ENCODE measurements at places on chromosomes 12 and 14.
A peak's percentile ranks its signal among the peaks of the same experiment; 100 is the strongest.

GRCh38 chr12:14148489-14149270 is 167.3 kb upstream of the GRIN2B start:
- DNase-seq, result no peak

DNA sequence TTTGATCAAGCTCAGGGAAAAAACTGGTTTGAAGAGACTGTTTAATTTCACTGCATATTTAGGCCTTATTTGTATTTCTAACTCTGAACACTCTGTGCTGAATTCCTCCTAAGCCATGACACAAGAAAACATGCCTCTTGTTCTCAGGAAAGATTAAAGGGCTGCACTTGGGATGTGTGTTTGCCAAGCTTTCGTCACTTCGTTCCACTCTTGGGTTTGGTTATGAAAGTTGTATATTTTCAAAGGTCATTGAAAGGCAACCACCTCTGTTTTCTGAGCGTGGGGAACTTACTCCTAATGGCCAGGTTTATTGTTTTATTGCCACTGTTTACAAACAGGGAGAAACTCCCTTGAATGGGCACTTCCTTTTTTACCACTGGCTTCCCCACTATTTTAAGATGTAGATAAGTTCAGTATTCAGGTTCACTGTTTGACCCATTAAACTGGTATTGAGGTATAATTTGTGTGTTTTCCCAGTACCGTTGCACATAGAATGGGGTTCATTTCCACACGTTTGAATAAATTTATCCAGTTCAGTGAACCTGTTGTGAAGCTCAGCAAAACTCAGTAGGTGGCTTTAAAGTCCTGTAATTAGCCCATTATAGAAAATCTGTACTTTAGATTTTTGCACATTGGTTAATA is 65.3 kb downstream of the NKX2-1 start:
- no peak for DNase-seq

DNA sequence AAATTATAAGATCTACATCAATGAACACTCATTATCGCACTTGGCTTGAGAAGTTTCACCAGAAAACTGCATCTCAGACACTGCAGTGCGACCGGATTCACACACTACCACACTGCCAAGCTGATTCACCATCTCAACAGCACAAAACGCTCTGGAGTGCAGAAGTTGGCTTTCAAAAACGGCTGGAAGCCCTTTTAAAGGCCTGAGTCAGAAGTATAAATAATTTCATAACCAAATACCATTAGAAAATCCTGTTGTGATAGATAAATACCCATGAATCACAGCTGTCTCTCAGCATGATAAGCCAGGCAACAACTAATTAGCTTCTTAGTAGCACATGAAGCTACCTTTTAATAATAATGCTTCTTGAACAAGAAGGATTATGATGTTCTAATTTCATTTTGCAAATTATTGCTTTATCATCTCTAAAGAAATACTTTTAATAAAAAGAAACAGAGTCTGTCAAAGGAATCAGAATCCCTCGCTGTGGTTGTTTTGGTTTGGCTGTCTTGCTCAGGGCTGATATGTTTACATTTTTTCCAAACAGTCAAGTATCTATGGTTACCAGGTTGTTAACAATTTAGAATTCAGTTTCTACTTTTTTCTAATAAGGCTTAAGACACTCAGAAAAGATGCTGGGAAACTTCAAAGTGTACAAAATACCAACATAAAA is 51.2 kb downstream of the SLC2A13 start:
- no peak for DNase-seq

- DNase-seq, result no peak
Measured at GRCh38 chr12:47734725-47735480, 9.6 kb upstream of the ENDOU start.

DNA sequence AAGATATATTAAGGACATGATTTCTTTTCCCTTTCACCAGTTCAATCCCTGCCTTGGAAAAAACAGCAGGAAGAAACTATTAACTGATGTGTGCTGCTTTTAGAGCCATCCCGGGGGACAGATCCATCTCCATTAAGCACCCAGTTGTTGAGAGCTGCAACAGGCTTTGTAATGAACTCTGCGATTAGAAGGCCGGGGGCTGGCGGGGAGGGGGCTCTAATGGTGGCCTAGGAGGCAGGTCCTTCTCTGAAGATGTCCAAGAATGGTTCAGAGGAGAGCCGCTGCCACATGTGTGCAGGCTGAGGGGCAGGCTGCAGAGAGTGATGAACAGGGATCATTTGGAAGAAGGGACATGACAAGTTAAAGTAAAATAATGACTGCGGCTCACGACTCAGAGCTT is 67.8 kb downstream of the GALNT8 start:
- peak; percentile 50 for DNase-seq

DNA sequence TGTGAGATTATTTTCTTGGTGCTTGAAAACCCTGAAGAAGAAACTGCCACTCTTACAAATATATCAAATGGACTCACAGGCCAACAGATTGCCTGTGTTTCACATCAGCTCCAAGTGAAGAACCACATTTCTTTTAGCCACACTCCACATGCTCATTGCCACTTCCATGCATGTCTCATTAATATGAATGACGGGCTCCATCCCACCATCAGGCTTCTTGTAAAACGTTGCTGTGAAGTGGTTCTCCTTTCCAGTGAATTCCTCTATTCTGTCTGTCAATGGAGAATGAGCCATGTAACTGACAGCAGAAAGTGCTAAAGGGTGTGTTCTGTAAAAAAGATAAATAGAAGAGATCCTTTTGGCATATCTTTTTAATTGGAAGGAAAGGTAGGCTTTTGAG is 188.2 kb upstream of the RMST start:
- no peak for DNase-seq

Measured in suprapubic skin (tissue), 4 donors.